ENCODE measurements at places on chromosomes 16 and 17. TPM values are rescaled to one million over a fixed set of nuclear protein-coding genes. Genes with fewer than 3 reads are reported as not detected.

GRCh38 chr16:67236563-67237395, 9.8 kb downstream of the TMEM208 start:
- DNase-seq, result no peak

DNA sequence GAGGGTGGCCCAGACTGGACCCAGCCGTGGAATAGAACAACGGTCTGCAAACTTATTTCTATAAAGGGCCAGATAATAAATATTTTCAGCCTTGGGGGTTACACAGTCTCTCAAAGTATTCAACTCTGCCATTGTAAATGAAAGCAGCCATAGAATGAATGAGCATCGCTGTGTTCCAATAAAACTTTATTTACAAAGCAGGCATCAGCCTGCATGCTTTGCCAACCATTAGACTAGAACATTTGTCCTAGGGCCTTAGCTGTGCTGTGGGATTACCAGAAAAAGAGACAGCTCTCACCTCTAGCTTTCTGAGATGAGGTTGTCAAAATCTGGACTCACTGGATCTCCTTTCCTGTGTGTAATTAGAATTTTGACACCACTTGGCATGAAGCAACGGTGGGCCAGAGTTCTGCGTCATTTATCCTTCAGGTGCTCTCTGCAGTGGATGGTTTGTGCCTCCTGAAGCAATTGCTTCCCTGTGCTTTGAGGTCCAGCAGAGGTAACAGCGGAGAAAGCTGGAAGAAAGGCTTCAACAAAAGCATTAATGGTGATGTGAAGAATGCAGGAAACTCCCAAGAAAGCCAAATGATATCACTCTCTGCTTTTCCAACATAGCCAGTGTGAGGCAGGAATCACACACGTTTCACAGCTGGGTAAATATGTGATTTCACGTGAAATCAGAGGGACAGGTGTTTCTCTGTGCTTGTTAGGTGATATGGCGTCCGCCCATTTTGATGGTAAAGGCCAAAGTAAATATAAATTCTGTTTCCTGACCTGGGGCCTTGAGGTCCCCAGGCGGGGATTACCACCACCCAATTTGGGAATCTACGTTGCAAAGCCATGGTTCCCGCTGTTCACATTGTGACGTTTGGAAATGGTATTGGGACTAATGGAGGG, 148.4 kb downstream of the PITPNC1 start:
- DNase-seq, result no peak

DNA sequence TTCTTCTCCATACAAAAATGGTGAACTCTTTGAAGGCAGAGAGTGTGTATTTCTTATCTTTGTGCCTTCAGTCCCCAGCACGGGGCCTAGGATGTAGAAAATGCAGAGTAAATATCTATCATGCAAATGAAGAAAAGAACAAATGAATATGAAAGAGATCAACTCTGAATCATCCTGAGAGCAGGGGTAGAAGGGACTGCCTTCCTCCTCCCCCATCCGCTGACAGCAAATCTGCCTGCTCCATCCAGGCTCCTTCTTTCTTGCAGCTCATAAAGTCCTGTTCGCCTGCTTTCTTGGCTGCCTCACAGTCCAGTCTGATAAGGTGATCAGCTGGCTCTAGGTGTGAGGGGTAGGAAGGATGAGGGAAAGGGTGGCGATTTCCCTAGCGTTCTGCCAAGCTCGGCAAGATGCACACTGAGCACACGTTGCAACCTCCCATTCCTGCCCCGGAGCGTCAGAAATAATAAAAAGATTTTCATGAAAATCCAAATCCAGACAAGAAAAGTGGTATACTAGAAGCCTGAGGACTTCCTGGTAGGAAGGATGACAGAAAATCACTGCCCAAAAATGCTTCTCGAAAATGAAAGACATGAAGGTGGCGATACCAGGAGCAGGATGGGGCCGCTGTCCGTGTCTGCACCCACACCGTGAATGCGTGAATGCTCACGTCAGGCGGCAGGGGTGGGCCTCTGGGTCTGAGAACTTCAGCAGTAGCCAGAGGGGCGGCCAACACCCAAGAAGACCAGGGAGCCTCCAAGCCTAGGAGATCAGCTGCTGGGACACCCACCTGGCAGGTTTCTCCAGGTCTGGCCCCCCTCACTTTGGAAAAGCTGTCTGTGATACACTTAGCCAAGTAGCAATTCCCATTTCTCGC, 67.1 kb downstream of the VPS53 start:
- DNase-seq, result no peak

- DNase-seq, result no peak
Measured at GRCh38 chr16:23283571-23283970, 18.5 kb upstream of the SCNN1B start.

DNA sequence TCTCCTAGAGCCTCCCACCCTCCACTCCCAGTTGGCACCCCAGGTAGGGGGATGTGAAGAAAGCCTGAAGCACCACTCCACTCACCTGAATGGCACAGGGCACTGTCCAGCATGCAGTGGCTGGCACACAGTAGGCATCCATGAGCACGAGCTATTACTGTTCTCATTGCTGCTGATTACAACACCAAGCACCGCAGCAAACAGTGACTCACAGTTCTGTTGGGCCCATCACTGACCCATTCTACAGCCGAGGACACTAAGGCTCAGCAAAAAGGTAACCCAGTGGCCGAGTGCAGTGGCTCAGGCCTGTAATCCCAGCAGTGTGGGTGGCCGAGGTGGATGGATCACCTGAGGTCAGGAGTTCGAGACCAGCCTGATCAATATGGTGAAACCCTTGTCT, 2.7 kb downstream of the ZSCAN10 start:
- no peak for DNase-seq

DNA sequence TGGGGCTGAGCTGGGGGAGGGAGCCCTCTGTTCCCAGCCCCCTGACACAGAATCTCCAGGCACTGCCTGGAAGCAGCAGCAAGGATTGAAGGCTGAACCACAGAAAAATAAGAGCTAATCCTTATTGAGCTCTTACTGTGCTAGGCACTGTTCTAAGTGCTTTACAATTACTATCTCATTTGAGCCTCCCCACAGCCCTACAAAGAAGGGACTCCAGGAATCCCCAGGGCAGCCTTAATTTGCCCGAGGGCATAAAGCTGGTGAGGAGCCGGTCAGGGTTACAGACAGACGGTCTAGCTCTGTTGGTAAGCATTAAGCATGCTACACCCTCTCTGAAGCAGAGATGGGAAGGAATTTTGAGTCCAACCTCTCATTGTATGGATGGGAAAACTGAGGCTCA, 7.0 kb downstream of the SAMD14 start:
- no peak for DNase-seq

NOTUM gene
- total RNA-seq, result 6.5 TPM

GRCh38 chr17:8643855-8644506, 13.5 kb upstream of the MYH10 start:
- no peak for DNase-seq

GRCh38 chr17:60127068-60128064, 22.4 kb upstream of the CA4 start:
- no peak for DNase-seq
